ENCODE measurements at places on chromosomes 7 and 10.

DNA sequence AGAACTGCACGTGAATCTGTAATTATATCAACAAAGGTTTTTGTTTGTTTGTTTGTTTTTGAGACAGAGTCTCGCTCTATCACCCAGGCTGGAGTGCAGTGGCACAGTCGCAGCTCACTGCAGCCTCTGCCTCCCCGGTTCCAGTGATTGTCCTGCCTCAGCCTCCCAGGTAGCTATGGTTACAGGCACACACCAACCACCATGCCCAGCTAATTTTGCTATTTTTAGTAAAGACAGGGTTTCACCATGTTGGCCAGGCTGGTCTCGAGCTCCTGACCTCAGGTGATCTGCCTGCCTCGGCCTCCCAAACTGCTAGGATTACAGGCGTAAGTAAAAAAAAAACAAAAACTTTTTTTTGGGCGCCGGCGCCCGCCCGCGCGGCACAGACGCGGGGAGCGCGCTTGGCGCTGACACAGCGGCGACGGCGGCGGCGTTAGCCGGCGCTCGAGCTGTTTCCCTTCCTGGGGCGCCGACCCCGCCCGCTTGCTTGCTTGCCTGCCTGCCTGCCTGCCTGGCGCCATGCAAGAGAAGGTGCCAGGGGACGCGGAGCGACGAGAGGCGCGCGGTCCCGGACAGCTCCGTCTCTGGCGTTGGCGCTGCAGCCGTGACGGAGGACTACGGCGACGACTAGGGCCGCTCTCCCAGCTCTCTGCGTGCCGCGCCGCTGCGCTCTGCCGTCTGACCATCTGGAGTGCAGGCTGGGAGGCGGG lies 171.4 kb upstream of the NUPR2 start:
- no peak for DNase-seq

GRCh38 chr7:102983602-102984001 lies 70.8 kb downstream of the LRRC17 start:
- no peak for DNase-seq

GRCh38 chr10:131615150-131615549 lies 285.7 kb upstream of the PPP2R2D start:
- no peak for DNase-seq

DNA sequence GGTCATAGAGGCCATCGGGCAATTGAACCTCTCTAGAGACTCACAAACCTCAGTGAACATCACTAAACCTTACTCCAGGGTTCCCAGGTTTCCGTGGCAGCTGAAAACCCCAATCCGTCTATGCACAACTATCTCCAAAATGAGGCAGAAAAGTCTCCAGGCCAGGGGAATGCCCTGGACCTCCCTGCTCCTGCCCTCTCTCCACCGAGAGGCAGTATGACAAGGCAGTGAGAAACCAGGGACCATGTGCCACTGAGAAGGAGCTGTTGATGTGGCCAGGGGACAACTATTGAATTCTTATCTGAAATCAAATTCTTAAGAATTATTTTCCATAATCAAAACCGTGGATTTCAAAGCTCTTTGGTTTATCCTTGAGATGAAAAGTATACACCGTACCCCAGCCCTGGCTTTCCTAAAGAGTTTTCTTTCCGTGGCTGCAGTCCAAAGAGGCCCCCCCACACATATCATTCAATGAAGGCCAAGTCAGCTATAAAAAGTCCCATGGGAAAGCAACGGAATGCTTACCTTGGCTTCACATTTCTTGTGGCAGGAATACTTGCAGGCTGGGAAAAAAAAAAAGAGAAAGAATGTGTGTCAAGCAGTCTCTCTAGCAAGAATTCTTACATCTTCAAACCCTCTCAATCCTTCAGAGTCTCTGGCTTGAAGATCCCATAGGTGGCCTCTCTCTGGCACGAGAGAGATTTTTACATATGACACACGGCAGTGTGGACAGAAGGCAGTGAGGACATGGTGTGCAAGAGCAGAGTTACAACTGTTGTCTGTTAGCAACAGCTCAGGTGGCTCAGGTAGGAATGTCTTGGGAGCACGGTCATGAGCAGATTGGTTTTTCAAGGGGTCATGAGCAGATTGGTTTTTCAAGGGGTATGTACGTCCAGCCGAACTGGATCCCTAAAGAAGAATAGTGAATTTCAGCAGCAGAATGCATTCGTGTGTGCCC lies 75.2 kb downstream of the TNS3 start:
- DNase-seq: peak; percentile 97

DNA sequence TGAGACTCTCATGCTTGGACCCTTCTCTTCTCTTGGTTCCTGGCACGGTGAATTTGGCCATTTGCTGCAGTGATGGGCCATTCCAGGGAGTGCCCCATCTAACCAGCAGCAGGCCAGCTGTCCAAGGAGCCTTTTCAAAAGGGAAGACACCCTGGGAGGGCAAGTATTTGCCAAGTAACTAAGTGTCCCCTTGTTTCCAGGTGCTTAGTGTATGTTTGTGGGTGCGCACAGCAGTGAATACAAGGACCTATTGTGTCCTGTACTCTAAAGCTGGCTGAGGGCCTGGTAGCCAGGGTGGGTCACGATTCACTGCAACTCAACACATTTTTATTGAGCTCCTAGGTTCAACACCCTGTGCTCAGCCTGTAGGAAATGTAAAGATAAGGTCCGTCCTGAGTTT lies 348.8 kb downstream of the RNLS start:
- DNase-seq: no peak

Measured in fibroblast of upper back skin (primary cell).